ENCODE measurements at places on chromosomes 16 and 17.

- peak; percentile 49 for DNase-seq
Observed at GRCh38 chr16:66905633-66906539, 12.8 kb downstream of the CDH16 start.

- DNase-seq: no peak
Observed at GRCh38 chr16:24972608-24973220, 42.5 kb downstream of the ARHGAP17 start.

DNA sequence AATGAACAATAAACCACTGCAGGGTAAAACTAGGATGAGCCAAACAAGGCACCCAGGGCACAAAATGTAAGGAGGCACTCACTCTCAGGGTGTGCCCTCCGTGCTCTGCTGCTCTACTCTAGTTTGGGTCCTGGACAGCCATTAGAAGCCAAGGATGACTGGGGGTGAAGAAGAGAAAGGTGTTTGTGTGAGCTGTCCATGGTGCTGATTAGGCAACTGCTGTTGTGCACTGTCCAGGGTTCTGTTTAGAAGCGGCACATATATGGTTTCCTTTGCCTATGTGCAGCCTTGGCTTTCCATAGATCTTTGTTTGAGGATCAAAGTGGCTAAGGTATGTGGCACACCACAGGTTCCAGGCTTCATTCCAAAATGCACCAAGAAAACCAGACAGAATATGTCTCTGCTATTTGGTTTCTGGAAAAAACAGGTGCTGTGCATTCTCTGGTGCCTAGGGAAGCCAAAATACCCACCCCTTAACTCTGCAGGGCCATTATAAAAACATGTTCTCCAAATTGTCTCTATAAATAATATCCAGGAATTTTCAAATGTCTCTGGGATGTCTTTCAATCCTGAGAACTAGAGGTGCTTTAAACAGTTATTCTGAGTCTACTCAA is 123.5 kb downstream of the CBLN1 start:
- DNase-seq: no peak

DNA sequence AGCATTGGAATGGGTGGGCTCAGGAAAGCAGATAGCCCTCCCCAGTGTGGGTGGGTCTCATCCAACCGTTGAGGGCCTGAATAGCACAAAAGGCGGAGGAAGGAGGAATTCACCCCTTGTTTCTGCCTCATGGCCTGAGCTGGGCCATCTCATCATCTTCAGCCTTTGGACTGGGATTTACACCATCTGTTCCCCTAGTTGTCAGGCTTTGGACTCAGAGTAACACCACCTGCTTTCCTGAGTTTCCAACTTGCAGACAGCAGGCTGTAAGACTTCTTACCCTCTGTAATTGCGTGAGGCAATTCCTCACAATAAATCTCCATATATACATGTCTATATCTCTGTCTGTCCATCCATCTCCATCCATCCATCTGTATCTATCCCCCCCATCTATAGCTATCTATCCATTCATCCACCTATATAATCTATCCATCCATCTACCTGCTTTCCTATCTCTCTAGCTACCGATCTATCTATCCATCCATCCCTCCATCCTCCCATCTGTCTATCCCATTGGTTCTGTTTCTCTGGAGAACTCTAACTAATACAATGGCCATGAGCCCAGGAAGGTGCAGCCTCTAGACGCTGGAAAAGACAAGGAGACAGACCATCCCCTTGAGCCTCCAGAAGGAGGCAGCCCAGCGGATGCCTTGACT is 21.3 kb downstream of the DNAH17 start:
- DNase-seq: no peak

DNA sequence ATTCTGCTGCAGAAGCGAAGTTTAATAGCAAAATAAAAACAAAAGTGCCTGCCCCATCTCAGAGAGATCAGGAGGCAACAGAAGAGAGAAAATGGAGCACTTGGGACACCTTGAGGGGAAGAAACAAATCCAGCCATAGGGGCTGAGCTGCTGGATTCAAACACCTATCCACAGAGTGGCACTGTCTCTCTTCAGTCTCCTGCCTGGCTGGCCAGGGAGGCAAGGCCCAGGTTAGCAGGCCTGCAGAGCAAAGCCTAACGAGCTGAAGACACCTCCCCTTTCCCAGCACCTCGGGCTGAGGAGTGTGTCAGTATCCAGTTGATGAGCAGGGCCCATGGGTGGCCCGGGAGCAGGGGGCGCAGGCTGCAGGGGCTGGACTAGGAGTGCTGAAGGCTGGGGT is 8.8 kb upstream of the KRT31 start:
- peak; percentile 4 for DNase-seq

GRCh38 chr16:84537491-84538151 is 33.2 kb upstream of the MEAK7 start:
- DNase-seq: peak; percentile 40

DNA sequence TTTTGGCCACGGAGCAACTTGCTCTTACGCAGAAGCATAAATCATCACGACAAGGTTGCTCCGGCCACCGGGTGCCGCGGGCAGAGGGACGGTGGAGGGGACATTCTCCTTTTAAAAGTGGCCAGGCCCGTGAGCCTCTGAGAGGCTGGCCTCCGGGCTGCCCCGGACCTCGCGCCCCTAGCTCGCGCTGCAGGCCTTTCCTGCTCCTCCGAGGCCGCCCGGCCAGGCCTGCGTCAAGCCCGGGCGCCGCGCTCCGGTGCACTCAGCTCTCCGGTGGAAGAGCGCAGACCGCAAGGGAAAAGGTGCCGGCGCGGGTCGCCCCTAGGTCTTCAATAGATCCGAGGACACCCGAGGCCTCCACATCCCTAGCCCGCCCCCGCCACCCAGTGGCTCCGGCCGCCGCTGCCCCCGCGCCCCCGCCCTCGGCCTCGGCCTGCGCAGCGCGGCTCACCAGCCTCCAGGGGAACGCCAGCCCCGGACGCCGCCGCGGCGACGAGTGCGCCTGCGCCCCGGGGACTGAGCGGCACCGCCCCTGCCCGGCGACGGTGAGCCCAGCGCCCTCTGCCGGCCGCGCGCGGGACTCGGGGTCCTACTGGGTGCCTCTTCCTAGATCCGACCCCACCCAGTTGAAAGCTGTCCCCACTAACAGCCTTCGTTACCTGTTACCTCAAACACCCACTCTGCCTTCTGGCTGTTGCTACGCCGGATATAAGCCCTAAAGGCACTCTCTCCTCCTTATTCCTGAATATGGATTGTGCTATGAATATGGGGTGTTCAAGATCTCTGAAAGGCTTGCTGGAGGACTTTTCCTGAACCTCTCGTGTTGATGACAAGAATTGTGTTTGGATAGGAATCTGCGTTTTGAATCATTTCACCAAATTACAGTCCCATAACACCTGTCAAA is at the start of gene LYRM9:
TSS of gene LYRM9 (minus strand) at position 500 of the 904 bp plus-strand sequence. CDS start 10,671 bp downstream, outside the sequence.
- DNase-seq: peak; percentile 72

- no peak for DNase-seq
Observed at GRCh38 chr17:65509032-65509431, 52.4 kb downstream of the AXIN2 start.

- DNase-seq: no peak
Observed at GRCh38 chr17:48442819-48443218, 12.8 kb upstream of the SKAP1 start.

- DNase-seq: no peak
Observed at GRCh38 chr17:82235775-82236141, 6.9 kb downstream of the SLC16A3 start.

- DNase-seq: no peak
Observed at GRCh38 chr17:66414561-66415175, 112.3 kb downstream of the PRKCA start.

DNA sequence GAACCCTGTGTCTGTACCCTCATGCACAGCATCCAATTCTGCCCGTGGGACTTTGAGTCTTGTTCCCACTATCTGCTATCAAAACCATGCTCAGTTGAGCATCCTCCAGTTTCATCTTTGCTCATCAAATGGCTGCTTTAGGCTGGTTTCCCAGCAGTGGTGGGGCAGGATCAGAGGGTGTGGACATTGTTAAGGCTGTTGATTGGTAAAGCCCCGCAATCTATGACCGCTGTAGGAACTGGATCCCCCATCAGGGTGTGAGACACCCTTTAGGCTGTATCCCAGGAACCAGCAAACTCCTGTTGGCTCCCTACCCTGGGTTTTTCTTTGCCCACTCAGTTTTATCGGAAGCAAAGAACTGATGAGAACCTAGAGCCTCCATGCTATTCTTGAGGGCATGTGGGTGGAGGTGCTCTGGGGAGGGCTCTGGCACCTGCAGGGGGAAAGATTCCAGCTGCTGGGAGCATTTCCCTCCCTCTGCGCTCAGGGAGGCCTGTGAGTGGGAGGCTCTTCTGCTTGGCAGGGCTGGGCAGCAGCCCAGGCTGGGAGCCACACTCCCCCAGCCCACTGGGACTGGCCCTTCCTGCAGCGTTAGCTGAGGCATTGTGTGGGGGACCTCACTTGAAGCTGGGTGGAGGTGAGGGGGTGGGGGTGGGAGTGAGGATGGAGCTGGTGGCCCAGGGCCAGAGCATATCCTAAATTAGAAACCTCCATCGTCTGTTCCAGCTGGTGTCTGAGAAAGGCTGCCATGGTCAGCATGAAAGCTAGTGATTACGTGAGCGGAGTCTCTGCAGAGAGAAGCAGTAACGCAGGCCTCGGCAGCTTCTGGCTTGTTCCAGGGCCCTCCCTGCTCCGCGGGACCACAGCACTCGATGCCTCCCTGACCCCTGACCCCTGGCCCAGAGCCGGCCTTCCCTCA is 160.6 kb downstream of the IRF8 start:
- DNase-seq: no peak

GRCh38 chr16:29963021-29963743 is 1.3 kb downstream of the TMEM219 start:
- DNase-seq: no peak

- no peak for DNase-seq
Observed at GRCh38 chr17:8463099-8463498, 27.4 kb downstream of the NDEL1 start.

DNA sequence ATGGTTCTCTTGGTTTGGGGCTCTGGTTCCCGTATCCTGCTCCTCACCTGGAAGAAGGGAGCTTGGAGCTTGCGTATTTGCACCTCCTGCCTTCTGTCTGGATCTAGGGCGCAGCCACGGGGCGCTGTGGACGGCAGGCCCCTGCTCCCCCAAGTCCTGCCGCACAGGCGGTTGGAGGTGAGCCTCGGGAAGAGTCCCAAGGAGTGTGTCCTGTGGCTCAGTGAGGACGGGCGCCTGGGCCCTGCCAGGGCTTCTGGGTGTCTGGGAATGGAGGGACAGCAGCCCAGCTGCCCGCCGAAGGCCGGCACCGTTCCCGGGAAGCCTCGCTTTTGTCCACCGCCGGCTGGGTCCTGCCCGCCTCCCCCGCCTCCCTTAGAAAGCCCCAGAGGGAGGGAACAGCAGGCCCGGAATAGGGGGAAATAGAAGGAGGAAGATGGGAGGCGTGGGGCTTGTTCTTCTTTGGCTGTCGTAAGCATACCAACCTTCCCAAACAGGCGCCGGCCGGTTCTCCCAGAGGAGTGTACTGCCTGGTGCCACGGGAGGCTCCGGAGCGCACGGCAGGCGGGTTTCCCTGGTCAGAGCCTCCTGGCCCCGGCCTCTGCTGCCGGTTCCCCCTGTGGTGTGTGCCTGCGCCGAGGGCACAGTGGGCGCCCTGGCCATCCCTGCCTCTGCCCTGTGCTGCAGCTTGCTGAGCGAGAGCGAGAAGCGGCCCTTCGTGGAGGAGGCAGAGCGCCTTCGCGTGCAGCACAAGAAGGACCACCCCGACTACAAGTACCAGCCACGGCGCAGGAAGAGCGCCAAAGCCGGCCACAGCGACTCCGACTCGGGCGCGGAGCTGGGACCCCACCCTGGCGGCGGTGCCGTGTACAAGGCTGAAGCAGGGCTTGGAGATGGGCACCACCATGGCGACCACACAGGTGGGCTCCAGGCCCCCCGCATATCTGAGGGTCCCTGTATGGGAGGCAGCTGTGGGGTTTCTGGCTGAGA is 1.8 kb downstream of the SOX8 start:
- DNase-seq: no peak

GRCh38 chr16:88194397-88195268 is 188.1 kb upstream of the ZNF469 start:
- DNase-seq: no peak

DNA sequence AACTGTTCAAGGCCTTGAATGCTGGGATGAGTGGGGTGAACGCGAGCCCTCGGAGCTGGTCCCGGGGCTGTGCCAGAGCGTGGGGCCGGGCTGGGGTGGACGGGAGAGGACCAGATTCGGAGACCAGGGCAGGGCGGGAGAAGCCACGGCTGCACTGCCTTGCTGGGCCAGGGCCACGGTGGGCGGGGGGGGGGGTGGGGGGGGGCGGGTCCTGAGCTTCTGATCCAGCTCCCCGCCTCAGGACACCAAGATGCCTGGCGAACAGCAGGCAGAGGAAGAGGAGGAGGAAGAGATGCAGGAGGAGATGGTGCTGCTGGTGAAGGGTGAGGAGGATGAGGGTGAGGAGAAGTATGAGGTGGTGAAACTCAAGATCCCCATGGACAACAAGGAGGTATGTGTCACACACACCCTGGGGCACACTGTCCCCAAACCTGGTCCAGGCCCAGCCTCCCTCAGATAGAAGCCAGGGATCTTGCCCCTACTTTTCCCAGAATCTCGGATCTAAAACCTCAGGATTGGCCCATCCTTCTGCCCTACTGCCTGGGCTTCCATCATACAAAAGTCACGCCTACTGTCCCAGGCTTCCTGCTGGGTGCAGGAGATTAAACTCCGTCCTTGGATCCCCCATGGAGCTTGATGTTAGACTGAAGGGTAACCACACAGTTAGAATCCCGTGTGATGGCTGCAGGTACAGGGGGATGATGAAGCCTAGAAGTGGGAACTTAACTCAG is 563 bp downstream of the ZNF771 start:
- no peak for DNase-seq

Measured in COR-L47 (cell line).